Articular chondrocyte of knee joint (primary cell): ENCODE measurements at places on chromosomes 2 and 18. TPM values are rescaled to one million over a fixed set of nuclear protein-coding genes. Genes with fewer than 3 reads are reported as not detected.

Gene TRIM43
- not detected in 2 replicates for total RNA-seq

Gene DSC3
- 0.26 and 1.1 TPM in 2 replicates for total RNA-seq

Gene GYPC
- total RNA-seq: 77.5 and 109 TPM in 2 replicates

Gene SH3RF3
- 8.2 and 10.8 TPM in 2 replicates for total RNA-seq

Gene CHRNA1
- total RNA-seq: under 0.01 TPM in 1 of 2 replicates, not detected in the other

Gene HS6ST1
- total RNA-seq: 17.4 and 21.4 TPM in 2 replicates

Gene CAVIN2
- total RNA-seq: 1.4 and 2.2 TPM in 2 replicates
